ENCODE measurements at places on chromosomes 7 and 10. TPM values are rescaled to one million over a fixed set of nuclear protein-coding genes. Genes with fewer than 3 reads are reported as not detected.

SCIN gene
- 2.3 TPM for total RNA-seq

SLC29A4 gene
- total RNA-seq, result 6.9 TPM

ZNF25 gene
- 1.3 TPM for total RNA-seq

GPR37 gene
- total RNA-seq, result 17.4 TPM

ANXA8L1 gene
- not detected for total RNA-seq

NODAL gene
- 6.3 TPM for total RNA-seq

IKZF1 gene
- 0.71 TPM for total RNA-seq

CYP26C1 gene
- 0.21 TPM for total RNA-seq

LLCFC1 gene
- total RNA-seq, result not detected

BTBD16 gene
- not detected for total RNA-seq

CFAP46 gene
- total RNA-seq, result 4.8 TPM

DGKB gene
- 2.6 TPM for total RNA-seq

IDI2 gene
- total RNA-seq, result not detected

PTF1A gene
- not detected for total RNA-seq

ALKBH4 gene
- 16.6 TPM for total RNA-seq

ZCWPW1 gene
- 1.4 TPM for total RNA-seq

TMEM225B gene
- not detected for total RNA-seq

CRTAC1 gene
- 0.91 TPM for total RNA-seq

CCDC71L gene
- total RNA-seq, result 16.7 TPM

AKR1D1 gene
- not detected for total RNA-seq

CLDN15 gene
- 5.5 TPM for total RNA-seq

PLAC9 gene
- 16.7 TPM for total RNA-seq

CNNM1 gene
- 0.57 TPM for total RNA-seq

CTNNA3 gene
- 1.5 TPM for total RNA-seq

SPDYE5 gene
- not detected for total RNA-seq

ARHGAP12 gene
- 39.0 TPM for total RNA-seq

BAMBI gene
- 26.4 TPM for total RNA-seq

ASB10 gene
- total RNA-seq, result not detected

DYDC2 gene
- total RNA-seq, result 3.5 TPM

ASB15 gene
- not detected for total RNA-seq

TWIST1 gene
- total RNA-seq, result 0.31 TPM

CALML3 gene
- not detected for total RNA-seq

AS3MT gene
- 10.4 TPM for total RNA-seq

NPSR1 gene
- total RNA-seq, result not detected

DENND2A gene
- 11.4 TPM for total RNA-seq

WBP1L gene
- 26.2 TPM for total RNA-seq

MAT1A gene
- 2.9 TPM for total RNA-seq

MGAM2 gene
- not detected for total RNA-seq

SPOCK2 gene
- 1.6 TPM for total RNA-seq

ITIH5 gene
- 7.6 TPM for total RNA-seq

SLC4A2 gene
- 148 TPM for total RNA-seq

UCMA gene
- total RNA-seq, result 4.1 TPM

HTR7 gene
- 26.9 TPM for total RNA-seq

C10orf53 gene
- total RNA-seq, result not detected

TEX36 gene
- not detected for total RNA-seq

CPVL gene
- 40.0 TPM for total RNA-seq

CISD1 gene
- 43.2 TPM for total RNA-seq

AMZ1 gene
- total RNA-seq, result 1.4 TPM

CDNF gene
- 0.32 TPM for total RNA-seq

OPALIN gene
- not detected for total RNA-seq

LMTK2 gene
- total RNA-seq, result 26.8 TPM

KCNH2 gene
- 7.7 TPM for total RNA-seq

CPA2 gene
- 0.31 TPM for total RNA-seq

MMRN2 gene
- 1.2 TPM for total RNA-seq

PKD1L1 gene
- total RNA-seq, result 0.22 TPM

C10orf143 gene
- 2.0 TPM for total RNA-seq

NRP1 gene
- 2.1 TPM for total RNA-seq

MYO1G gene
- 0.19 TPM for total RNA-seq
